ENCODE measurements at places on chromosomes 1 and 21.

GRCh38 chr1:163820226-163820625 is 498.5 kb downstream of the NUF2 start:
- no peak for DNase-seq

DNA sequence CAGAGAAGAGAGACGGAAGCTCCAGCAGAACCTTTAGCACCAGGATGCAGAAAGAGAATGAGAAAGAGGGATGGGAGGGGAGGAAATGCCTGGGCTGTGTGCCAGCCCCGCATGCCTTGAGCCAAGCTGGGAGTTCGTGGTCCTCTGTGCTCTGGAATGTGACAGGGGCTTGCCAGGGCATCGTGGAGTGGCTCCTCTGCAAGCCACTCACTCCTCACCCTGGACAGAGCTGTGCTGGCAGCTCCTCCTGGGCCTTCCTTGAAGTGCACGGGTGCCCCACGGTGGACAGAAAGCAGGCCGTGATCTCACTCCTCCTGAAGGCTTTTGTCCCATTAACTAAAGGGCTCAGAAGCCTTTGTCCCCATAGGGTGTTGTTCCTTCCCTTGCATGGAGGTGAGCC is 34.8 kb upstream of the PRELP start:
- DNase-seq = no peak

GRCh38 chr1:14437417-14437918 is 161.0 kb upstream of the KAZN start:
- no peak for DNase-seq

DNA sequence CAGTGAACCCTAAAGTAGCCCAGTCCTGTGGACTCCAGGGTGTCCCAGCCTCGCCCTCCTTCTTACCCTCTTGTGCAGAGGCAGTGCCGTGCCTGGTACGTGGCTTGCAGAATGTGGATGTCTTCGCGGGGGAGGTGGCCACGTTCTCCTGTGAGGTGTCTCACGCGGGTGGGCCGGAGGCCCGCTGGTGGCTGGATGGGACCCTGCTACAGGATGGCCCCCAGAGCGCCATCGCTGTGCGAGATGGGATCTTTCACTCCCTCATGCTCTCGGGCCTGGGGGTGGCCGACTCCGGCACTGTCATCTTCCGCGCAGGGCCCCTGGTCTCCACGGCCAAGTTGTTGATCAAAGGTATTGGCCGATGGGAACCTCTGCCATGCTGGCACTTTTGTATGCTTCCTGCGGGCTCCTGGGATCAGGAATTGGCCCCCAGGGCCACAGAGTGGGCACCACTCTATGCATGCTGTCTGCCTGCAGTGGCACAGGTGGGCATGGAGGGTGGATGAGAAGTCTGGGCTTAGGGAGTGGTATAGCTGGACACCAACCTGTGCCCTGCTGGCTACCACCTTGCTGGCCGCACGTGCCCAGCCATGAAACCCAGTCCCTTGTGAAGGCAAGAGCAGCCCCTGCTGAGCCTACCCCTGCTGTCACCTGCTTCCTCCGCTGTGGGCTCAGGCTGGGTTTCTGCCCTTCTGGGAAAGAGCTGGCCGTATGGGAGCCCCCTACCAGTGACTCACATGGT is 92.9 kb downstream of the TRIM11 start:
- no peak for DNase-seq

- no peak for DNase-seq
Observed at GRCh38 chr1:33468967-33469366, 3.5 kb upstream of the ZSCAN20 start.

DNA sequence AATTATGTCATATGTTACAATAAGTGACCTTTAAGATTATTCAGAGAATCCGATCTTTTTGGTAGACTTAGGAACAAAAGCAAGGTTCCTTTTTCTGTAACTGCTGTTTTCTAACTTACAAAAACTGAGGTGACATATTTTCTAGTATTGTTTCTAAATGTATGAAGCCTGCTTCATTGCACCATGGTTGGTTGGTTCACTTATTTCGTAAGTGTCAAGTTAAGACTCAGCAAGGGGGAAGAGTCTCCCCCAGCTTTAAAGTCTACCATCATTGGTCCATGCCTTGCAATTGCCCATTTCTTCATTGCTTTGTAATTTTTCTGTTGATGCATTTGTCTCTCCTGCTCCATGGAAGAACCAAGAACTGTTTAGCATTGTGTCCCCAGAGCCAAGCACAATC is 136.9 kb downstream of the DISC1 start:
- no peak for DNase-seq

GRCh38 chr1:225447650-225448089 is 19.8 kb upstream of the LBR start:
- no peak for DNase-seq

DNA sequence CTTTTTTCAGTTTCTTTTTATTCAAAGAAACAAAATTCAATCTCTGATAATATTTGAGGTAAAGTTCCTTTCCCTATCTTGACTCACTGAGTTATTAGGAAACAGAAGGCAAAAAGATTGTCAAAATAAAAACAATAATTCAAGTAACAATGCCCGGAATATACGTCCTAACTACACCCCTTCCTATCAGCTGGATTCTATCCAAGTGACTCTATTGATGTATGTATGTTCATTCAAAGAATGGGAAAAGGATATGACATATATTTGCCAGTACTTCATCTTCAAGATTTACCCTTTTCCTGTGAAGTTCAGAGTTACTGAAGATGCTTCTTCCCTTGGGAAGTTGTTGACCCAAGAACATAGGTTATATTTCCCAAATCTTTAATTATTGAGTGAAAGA is 13.7 kb downstream of the SPRTN start:
- DNase-seq = no peak

- DNase-seq = no peak
Observed at GRCh38 chr1:206814716-206815341, 42.5 kb upstream of the IL10 start.

DNA sequence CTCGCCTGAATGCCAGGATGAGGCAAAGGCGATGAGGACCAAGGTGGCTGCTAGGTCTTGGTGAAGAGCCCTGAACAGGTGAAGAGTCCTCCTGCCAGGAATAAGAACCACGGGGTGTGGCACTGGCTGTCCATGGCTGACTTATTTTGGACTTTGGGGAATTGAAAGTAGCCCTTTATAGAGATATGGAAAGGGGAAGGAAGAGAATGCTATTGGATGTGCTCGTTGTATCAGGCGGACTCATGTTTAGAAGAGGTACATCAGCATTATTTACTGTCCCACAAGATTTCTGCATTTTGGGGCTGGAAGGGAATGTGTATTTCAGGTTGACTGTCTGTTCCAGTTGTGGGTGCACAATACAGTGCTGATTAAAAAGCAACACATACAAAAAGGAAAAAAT is 465.8 kb downstream of the DSCAM start:
- DNase-seq = no peak

- DNase-seq = no peak
Observed at GRCh38 chr1:191498318-191498717, 659.9 kb upstream of the RGS18 start.

GRCh38 chr21:38691631-38692030 is 114.1 kb upstream of the ETS2 start:
- DNase-seq = no peak

GRCh38 chr1:1185101-1185765 is 11.6 kb downstream of the TTLL10 start:
- no peak for DNase-seq

- DNase-seq = no peak
Observed at GRCh38 chr1:230407351-230407750, 18.8 kb downstream of the PGBD5 start.

DNA sequence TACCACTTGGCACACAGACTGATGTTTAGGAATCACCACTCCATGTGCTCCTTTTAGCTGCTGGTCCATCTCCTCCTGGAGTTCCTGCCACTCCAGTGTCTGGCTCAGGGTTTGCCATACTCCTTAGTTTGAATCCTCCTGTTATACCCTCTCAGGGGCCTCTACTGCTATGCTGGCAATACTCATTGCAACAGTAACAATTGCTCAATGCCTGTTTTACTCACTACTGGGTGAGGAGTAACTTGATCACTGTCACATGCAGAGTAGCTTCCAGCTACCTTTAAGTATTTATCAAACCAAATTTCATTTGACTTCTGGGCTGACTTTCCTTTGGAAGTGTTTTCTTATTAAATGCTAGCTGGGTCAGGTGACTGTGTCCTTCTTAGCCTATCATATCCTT is 107.2 kb upstream of the WLS start:
- no peak for DNase-seq

DNA sequence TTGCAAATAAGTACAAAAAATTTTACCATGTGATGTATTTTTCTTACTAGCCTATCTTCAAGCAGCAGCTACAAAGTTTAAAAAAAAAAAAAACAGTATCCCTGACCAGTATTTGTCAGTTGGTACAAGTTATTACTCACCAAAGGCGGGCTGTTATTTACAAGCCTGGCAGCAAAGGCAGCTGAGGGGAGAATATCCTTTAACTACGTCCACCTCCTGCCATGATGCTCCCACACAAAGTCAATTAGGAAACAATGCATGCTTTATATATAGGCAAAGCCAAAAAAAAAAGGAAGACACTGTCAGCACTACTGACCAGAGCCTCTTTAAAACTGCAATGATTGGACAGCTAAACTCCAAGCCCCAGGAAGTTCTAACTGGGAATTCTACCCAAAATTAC is 13.7 kb downstream of the PSMA5 start:
- DNase-seq = no peak

- DNase-seq = no peak
Observed at GRCh38 chr1:12189328-12189682, 22.5 kb downstream of the TNFRSF1B start.

Data from KG1 (cell line).